Stimulated activated CD4-positive, alpha-beta T cell treated with anti-CD3 and anti-CD28 coated beads, TNF-alpha, amount 100 ng/mL, for 4 hours (primary cell): ENCODE measurements at places on chromosomes 11 and 22.
A peak's percentile ranks its signal among the peaks of the same experiment; 100 is the strongest.

GRCh38 chr11:118657709-118658428, 21.6 kb downstream of the TREH start:
- DNase-seq: no peak

GRCh38 chr11:131488238-131488637, 117.8 kb downstream of the NTM start:
- DNase-seq: no peak

DNA sequence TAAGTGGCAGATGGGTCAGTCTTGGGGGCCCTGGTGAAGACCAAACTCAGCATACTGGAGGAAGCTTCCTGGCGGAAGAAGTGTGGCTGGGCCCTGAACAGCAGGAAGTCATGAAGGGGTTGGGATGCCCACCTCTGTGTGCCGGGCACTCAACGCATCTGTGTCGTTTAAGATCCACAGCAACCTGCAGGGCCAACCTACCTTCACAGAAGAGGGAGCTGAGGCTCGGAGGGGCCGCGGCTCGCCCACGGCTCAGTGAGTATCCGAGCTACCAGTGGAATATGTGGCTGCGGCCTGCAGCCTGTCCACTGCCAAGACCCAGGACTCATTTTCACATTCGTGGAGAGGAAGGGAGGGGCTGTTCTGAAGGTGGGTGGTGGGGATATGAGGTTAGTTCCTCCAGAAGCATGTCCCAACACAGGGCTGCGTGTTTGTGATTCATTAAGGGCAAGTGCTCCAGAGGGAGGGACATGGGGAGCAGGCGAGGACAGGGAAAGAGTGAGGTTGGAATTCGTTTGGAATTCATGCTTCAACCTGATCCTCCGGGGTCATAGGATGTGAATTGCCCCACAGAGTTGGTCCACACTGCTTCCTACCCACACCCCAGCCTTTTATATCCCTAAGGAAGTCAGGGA, 99.6 kb downstream of the MPPED1 start:
- DNase-seq: no peak

DNA sequence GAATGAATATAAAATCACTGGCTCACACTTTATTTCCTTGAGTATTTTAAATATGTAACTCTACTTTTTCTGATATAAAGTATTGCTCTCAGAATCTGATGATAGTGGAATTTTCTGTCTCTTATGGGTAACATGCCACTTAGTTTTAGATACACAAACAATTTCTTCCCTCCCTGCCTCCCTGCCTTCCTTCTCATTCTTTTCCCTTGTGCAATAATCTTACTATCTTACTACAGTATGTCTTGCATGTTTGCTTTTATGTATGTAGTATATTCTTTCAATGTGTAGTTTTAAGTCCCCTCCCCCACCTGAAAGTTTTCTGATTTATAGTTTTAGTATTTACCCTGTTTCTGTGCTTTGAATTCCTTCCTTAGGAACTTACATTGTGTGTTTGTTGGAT, 48.4 kb downstream of the INSC start:
- no peak for DNase-seq

DNA sequence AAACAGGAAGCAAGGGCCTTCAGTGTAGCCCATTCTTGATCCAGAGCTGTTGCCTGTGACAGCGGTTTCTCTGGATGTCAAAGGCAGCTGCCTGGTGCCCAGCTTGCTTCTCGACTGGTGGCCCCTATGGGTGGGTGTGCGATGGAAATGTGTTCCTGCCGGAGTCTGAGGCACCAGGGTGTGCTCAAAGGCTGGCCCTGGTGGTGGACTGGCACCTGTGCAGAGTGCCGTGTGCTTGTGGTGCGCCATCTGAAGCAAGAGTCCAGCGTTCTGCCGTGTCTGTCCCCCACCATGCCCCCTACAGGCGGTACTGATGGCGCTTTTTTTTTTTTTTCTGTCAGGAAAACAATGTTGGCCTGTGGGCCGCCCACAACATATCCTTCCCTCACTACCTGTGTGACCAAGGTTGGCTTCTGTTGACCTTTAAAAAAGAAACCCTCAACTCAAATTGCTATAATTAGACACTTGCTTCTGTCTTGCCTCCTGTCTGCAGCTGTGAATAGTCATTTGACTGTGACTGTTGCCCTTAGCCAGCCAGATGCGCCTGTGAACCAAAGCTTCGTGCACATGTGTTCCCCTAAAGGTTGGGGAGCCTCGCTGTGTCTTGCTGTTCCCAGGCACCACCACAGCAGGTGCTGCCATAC, 4.7 kb upstream of the RANBP1 start:
- DNase-seq: no peak

DNA sequence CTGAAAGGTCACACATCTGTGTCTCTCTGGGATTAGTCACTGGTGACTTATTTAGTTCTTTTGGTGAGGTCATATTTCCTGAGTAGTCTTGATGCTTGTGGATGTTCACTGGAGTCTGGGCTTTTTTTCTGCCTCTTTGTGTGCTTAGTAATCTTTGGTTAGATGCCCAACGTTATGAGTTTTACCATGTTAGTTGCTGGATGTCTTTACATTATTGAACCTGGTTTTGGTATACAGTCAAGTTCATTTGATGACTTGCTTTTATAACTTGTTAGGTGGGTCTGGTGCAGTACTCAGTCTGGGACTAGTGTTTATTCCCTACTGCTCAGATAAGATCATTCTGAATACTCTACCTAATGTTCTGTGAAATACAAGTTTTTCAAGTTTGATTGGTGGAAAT, 26.2 kb upstream of the SLC37A2 start:
- no peak for DNase-seq

DNA sequence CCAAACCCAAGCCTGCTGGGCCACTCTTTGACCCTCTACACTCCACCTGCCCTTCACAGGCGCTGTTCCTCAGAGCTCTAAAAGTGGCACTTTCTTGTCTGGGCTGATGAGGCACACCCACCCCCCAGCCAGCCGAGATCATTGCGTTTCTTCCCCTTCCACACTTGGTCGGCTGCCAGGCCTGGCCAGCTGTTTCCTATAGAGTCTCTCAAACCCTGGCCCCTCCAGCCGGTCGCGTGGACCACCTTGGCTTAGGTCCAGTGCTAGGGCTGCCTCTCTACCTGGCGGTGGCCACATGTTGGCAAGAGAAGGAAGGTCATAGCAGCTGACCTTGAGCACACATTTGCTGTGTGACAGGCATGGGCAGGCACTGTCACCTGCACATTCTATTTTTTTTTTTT, 60.6 kb downstream of the PPP6R2 start:
- DNase-seq: no peak

DNA sequence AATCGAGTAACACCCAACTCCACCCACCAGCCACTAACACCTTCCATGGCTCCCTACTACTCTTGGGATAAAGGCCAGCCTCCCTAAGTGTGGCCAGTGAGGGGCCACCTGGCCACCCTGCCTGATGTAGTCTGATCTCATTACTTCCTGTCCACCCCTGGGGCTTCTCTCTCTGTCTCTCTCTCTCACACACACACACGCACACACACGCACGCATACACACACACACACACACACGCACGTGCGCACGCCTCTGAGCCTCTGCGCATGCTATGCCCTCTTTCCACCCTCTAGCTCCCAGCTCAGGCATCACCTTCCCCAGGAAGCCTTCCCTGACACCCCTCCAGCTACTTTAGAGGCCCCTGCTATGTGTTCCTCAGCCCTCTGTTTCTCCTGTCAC, 3.9 kb downstream of the MFNG start:
- DNase-seq: no peak

DNA sequence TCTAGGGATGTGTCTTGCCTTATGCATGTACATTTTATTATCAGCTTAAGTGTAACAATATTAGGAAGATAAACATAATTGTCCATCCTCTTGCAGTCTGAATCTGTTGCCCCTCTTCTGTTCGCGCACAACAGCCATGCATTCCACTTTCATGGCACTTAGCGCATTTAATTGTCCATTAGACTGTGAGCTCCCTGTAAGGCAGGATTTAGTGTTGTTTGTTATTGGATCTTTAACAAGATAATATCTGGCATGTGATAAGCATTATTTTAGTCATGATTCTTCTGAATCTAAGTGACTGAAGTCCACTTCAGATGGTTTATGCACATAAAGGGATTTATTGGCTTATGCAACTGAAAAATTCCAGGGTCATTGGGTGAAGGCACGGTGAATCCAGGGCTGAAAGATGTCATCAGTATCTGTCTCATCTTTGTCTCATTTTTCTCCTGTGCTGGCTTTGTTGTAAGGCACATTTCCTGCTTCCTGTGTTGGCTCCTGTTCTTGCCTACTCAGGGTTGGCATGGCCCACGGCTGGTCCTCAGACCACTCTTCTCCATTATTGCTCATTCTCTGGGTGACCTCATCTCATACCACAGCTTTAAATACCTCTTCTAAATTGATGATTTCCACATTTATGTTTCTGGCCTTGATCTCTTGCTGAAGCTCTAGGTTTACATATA, 37.6 kb downstream of the ATXN10 start:
- no peak for DNase-seq

- DNase-seq: no peak
Measured at GRCh38 chr11:133893381-133893780, 48.1 kb upstream of the SPATA19 start.

GRCh38 chr22:43346521-43346929, 3.4 kb upstream of the SCUBE1 start:
- DNase-seq: peak; percentile 40

GRCh38 chr22:39109361-39109760, 12.3 kb downstream of the APOBEC3H start:
- no peak for DNase-seq

- DNase-seq: no peak
Measured at GRCh38 chr11:111797145-111797581, 31.0 kb upstream of the PPP2R1B start.

DNA sequence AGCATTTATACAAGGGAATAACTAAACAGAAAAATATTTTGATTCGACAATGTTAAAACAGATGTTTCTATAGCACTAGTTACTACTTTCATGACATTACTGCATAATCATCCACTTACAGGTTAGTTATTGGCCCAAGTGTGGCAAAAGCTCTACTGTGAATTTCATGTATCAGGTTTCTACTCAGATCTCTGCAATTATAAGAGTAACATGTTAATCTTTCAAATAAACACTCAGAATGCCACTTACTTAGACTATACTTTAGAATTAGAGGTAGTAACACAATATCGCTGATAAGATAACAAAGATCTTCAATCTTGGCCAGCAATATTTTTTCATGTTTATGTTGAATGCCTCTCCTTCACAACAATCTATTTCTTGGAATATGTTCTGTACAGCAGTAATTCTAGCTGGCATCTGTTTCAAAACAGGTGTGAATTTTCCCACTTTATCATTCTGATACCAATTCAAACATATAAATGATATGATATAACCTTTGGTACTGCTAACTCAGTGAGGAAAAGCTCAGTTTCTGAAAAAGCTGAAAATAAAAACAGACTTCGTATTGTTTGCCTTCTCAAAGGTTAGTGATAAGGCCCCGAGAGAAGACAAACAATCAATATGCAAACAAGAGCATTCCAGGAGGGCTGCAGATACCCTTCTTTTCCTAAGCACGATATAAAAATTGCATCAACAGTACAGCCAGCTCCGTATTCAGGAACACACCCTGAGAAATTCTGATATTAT, 11.0 kb upstream of the CCDC34 start:
- no peak for DNase-seq

GRCh38 chr11:96049426-96049825, 125.5 kb upstream of the MTMR2 start:
- DNase-seq: no peak

- DNase-seq: no peak
Measured at GRCh38 chr11:19889531-19889930, 176.9 kb downstream of the NAV2 start.

DNA sequence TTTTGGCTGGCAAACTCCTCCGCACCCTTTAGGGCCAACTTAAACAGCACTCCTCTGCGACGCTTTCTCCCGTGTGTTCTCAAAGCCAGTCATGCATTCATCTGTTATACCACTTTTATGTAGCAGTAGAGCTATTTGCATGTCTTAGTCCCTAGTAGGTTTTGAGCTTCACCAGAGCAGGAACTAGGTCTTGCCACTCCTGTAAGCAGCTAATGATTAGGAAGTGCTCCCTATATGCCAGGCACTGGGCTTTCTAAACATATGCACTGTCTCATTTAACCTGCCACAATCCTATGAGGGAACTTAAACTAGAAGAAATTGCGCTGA, 180.8 kb downstream of the DBX1 start:
- DNase-seq: no peak

- peak; percentile 42 for DNase-seq
Measured at GRCh38 chr11:65078151-65078550, 5.7 kb downstream of the CDCA5 start.
